ENCODE measurements at places on chromosomes 7 and 10.

DNA sequence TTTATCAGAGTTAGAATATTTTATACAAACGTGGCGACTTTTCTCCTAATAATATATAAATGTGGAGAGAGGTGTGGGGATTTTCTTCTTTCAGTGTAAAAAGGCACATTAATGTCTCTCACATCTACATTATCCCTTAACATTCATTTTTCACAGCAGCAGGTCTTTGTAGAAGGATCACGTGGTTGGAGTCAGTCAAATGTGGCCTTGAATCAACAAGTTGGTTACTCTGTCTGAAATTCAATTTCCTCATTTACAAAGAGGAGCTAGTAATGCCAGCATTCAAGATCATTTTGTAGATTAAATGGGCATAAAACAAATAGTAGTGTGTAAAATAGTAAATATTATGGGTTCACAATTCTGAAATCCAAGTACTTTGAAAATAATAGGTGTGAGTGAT, 183.1 kb upstream of the SEMA3E start:
- DNase-seq: no peak

- DNase-seq: no peak
Measured at GRCh38 chr7:32061346-32061745, 8.9 kb downstream of the PDE1C start.

DNA sequence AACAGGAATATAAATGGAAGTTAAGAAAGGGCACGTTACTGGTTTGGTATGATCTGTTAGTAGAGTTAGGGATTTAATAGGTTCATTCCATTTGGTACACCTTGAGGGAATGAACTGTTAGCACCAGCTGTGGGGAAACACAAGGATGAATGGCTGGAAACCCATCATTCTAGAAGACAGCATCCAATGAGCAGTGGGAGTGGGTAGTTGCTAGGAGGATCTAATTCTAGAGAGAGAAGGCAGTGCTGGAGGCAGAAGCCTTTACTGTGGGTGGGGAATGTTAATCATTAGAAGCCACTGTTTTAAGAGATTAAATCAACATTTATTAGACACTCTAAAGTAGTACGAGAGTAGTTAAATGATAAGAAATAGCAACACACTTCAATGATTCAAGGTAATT, 15.5 kb upstream of the GPR15LG start:
- DNase-seq: no peak

- DNase-seq: no peak
Measured at GRCh38 chr10:89845541-89846280, 144.3 kb downstream of the KIF20B start.

DNA sequence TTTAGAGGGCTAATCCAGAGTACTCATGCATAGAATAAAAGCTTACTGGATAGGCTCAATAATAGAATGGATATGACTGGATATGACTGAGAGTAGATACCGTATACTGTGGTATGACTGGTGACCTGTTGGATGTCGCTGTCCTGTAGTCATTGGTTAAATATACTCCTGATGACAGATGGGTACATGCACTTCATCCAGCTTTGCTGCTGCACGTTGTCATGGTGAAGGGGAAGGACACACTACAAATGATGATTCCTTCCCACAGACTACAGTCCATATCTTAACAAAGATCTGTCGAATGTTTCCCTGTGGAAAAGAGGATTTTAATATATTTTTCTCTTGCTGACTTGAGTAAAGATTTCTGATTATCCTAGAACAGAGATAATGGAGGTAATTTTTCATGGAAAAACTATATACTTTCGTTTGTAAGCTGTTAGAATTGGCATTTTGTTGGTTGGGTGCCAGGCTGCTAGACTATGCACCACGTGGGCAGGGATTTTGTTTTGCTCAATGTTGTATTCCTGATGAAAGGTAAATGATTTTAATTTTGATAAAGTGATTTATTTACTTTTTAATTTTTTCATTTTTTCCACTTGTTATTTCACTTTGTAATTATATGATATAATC, 97.3 kb downstream of the PPP1R9A start:
- DNase-seq: no peak

DNA sequence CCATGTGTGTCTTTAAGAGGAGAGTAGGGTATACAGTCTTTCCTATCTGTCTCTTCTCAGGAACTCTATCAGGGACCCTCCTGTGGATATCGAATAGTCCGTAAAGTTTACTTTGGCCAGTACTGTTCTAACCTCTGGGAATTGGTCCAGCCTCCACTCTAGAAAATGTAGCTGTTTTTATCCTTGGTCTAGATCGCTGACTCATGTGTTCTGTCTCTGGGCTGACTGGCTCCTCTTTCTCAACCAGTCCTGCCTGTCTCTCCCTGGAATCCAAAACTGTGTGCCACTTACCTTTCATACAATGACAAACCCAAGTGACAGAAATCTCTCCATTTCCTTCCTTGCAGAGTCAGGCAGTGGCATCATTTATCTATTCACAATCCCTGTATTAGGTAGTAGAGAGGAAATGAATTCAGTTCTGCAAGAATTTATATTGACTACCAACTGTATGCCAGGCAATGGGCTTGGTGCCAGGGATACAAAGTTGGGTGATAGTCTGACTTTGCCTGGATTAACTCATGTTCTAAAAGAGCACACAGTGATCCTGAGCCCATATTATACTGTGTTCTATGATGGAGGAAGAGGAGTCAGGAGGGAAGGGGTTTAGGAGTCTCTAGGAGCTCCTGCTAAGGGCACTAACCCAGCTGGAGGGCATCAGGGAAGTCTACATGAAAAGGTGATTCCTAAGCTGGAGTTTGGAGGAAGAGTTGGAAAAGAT, 232.7 kb downstream of the LRMDA start:
- DNase-seq: no peak
